CD4-positive, alpha-beta T cell treated with Interleukin-6 at 100 ng/mL for 8 hours (primary cell): ENCODE measurements at places on chromosomes 1 and 21.

DNA sequence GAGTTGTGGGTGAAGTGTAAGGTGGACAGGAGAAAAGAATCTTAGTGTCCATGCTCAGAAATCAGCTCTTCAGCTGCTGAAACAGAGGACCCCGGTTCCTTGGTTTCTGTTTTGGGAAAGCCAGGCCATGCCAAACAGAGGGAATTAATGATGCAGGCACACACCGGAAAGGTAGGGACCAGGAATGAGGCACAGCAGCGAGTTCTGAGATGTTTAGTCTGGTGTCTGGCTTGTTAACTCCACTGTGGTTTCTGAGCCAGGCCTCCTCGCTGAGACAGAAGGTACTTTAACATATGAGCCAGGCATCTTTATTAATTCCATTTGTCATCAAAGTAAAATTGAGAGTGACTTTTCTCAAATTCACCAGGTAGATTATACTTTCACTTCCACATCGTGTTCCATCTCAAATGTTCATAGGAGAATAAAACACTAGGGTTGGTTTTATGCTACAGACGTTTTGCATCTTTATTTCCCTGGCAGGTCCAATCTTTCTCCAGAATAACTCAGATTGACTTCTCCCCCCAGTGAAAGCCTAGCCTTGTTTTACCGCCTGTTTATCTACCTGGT is 23.5 kb downstream of the LRRC8D start:
- DNase-seq: peak; percentile 11

GRCh38 chr1:200351826-200352549 is 57.8 kb downstream of the ZNF281 start:
- DNase-seq: peak; percentile 7

DNA sequence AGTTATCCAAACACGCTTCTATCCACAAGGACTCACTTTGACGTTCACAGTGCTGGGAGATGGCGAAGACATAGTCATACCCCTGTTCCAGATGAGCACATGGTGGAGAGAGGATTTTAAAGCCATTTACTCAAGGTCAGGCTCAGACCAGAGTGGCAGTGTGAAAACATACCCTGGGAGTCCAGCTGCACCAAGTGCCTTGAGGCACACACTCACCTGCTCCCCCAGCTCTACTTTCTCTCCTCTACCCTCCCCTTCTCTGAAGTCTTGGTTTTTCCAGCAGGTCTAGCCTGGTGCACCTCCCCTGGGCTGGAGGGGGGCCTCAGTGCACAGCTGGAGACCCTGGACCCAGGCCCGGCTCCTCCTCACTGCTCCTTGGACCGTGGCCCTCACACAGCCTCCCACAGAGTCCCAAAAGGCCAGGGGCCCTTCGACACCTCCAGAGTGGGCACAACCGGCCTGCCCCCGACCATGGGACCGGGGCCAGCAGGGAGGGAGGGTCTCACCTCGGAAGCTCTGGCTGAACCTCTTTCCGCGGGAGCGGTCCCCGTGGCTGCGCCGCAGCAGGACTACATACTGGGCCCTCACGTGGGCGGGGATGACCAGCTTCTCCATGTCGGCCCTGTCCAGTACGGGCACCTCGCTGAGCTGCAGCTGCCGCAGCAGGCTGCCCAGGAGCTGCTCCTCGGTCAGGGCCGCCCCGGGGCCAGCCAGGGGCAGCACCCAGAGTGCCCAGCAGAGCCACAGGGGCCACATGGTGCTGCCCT is 452 bp downstream of the LEFTY2 start:
- DNase-seq: no peak

GRCh38 chr1:242083742-242084141 is 84.8 kb upstream of the MAP1LC3C start:
- no peak for DNase-seq

DNA sequence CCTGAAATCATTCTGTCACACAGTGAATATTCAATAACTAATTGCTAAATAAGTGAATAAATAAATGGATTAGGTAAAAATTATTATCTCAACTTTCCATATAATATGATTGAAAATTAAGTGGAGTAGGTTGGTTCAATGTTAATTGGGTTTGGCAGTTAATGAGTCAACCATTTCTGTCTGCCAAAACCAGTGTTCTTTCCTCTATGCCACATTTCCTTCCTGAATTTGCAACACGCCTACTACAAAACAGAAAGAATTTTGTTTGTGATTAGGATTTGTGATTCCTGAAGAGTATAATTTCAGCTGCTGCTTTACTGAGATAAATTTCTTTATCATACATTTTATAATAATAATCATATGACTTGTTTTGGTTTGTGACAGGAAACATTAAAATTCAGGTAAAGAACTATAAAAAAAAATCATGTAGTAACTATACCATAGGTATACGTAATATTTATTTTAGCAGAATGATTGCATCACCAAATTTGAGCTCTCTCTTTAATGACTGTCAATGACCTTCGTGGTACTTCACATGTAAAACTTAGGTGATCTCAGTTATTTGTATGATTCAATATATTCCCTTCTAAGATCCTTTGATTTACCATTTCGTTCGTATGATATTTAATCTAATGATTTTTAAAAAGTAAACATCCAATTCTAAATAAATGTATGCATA is 241.3 kb downstream of the KCNT2 start:
- no peak for DNase-seq

GRCh38 chr1:204258213-204259115 is 44.7 kb upstream of the GOLT1A start:
- no peak for DNase-seq

DNA sequence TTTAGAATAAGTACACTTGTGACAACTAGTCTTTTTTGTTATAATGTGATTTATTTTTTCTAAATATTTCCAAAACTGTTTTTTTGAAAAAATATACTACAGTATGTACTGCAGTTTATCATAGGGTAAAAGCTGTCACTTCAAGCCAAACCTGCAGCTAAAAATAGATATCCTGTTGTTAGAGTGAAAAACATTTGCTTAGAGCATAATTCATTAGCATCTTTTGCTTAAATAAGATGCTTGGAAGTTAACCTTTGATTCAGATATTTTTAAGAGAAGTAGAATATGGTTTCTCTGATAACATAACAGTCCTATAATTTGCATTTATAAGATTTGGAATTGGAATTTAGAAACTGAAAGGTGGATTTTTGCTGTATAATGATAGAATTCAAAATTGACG is 21.5 kb downstream of the PRKACB start:
- no peak for DNase-seq

DNA sequence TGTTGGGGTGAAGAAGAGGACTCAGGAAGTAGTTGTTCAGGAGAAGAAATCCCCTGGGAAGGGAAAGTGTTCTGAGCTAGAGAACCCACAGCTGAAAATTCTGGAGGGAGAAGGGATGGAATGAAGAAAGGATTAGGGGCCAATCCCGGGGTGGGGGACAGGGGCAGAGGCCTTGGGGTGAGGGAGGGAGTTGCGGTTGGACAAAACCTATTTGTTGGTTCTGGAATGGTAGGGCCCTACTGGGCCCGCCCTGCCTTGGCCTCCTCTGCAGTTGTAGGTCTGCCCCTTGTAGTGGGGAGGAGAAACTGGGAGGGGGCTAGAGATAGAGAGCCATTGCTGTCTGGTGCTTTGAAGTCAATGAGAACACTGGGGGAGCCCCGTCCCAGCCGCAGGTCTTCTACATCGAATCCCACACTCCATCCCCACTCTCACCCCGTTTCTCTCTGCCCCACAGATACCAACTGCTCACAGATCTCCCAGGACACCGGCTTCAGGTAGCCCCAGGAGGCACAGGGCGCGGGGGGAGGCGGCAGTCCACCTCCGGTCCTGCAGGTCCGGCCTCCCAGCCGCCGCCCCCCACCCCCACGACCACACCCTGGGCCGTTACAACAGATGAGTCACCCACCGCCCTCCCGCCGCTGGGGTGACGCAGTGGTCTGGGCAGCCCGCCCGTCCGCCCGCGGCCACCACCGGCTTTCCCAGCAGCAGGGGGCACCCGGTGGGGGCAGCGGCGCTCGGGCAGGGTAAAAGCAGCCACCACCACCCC is 1.1 kb downstream of the TAGLN2 start:
- DNase-seq: peak; percentile 53

DNA sequence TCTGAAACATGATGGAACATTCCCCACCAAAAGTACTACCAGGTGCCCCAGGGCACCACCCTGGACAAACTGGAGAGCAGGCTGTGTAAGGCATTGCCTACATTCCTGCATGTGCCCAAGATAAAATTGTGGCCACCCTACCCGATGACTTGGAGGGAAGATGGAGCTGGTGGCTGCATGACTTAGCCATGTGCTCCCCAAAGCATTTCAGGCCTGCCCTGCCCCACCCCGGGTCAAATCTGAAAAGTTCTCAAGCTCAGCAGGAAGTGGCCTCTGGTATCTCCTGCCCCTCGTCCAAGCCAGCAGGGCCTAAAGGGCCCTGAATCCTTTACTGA is 8.5 kb downstream of the CD2 start:
- no peak for DNase-seq

DNA sequence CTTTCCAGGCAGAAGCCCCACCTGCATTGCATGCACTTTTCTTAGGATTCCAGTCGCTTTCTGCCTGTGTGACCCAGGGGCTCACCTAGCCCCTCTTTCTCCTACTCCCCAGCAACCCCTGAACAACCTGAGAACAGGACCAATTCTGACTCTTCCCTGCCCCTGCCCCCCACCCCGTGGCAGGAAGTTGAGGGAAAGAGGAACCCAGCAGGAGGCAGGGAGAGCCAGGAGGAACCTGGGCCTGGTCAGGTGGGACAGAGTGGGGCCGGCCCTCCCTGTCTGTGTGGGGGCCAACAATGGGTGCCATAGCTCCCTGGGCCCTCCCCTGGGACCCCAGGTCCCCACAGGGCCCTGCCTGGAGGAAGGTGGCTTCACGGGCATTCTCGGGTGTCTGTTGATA is 6.1 kb downstream of the BMP8A start:
- DNase-seq: no peak

GRCh38 chr1:243363832-243364231 is 108.0 kb downstream of the SDCCAG8 start:
- DNase-seq: no peak

- DNase-seq: no peak
These were observed 3.2 kb upstream of the CD1C start for GRCh38 chr1:158286487-158286886.

DNA sequence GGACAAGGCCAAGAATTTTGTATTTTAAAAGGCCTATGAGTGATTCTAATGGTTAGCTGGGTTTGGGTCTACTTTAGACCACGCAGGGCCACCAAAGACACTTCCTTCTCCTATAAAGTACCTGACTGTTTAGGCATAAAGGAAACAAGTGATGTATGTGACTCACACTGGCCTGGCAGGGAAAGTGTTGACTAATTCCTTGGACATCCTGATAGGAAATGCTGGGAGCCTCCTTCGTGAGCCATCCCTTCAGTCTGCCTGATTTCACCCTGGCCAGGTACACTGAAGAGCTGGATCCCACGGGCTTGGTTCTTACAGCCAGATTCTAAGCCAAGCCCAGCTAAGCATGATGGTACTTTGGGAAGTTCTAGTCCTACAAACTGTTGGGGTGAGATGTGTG is 100.5 kb upstream of the HMGB4 start:
- no peak for DNase-seq

DNA sequence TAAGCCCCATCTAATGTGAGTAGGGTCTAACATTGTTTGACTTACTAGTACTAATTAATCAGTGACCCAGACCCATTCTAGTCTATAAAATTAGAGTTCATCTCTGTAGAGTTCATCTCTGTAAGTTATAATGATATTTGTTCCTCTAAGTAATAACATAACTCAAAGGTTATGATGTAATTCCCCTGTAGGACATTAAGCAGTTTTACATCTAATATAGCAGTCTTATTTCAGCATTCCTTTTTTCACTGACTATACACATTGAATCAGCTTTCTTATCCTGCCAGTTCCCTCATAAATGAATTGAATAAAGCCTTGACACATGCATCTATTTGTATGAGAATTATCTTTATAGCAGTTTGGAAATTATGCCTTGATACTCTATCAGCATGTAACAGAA is 90.9 kb downstream of the SH3GLB1 start:
- no peak for DNase-seq

DNA sequence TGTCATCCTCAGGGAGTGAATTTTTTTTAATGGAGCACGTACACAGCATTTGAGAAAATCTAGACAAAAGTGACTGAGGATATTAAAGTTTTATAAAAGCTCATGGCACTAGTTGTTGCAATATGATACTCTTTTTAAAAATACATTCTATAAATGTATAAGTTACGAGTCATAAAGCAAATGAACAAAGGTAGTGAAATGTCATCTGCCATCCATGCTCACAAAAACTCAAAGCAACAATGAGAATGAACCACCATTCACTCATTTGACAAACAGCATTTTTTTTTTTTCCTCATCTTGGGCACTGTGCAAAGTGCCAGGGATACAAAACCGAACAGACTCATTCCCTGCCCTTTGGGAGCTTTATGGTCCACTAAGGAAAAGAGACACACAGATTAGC is 38.7 kb downstream of the GPR137B start:
- DNase-seq: no peak

GRCh38 chr1:160260406-160261382 is 1.7 kb downstream of the DCAF8 start:
- DNase-seq: no peak

- peak; percentile 40 for DNase-seq
These were observed 11.8 kb upstream of the ZFP69B start for GRCh38 chr1:40438391-40439015.

GRCh38 chr1:1479547-1480487 is 8.3 kb downstream of the ATAD3B start:
- no peak for DNase-seq

DNA sequence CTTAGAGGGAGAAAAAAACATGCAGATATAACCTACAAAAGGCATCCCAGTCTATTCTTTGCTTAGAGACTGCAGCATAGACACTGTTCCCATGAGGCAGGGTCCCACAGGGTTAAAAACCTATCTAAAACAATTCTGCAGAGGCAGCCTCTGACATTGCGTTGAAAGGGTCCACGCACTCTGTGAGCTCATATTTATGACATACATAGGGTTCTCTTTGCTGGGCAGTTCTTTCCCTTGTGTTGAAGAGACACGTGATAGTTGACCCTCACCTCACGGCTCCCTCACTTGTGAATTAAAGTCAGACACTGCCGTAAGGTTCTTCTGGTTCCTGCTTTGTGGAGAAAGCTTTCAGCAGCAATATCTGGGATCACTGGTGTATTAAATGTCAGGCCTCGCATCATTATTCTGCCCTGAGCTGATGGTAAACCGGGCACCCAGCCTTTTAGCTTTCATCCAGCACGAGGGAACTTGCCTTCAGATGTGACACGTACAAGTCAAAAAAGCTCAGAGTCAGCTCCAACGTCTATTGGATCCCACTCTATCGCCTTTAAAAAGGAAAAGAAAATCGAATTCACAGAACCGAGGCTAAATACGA is 52.8 kb upstream of the HNRNPU start:
- no peak for DNase-seq

DNA sequence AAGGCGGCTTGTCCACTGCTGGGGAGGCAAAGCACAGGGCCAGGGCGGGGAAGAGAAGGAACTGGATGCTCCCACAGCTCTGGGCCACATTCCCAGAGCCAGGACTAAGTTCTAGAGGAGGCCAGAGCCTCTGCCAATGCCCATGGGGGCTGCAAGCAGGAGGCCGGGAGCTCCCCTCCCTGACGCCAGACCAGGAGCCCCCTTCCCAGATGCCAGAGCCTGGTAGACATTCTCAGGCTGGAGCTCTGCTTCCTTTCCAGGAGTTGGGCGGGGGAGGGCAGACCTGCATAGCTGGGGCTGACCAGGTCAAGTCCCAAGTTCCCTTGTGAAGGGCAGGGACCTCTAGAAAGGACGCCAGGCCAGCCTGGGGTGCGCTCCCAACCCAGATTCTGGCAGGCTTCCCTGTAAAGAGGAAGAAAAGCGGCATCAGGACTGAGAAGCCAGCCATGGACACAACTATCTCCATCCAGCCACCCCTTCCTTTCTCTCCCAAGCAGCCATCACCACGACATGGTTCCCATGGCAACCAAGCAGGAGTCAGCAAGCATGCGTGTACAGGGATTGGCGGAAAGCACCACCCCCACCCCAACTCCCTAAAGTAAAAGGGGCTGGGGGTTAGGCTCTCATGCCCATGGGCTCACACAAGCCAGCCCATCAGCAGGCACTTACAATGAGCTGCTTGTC is 13.4 kb downstream of the KIF21B start:
- DNase-seq: no peak
